NCI-H1436 treated with DMSO at 0.1 percent for 48 hours (cell line): ENCODE measurements at places on chromosomes 2 and 18.

DNA sequence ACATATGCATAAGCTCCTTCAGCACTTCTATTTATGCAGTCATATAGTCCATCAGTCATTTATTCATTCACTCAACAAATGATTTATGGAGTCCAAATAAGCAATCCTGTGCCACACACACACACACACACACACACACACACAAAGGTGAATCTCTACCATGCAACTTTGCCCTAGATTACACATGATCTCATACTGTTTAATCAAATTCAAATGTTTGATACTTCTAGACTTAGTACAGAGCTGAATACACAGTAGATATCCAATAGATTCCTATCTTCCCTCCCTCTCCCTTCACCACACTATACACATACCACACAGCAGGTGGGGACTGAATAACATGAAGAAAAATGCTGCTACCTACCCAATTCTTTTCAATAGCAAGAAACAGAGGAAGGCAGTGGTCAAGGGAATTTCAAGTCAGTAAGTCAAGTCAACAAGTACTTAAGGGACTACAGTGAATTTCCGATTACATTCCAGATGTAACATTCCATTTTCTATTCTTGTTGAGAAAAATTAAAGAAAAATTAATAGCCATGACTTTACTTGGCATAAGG lies 65.4 kb downstream of the EPG5 start:
- no peak for DNase-seq

DNA sequence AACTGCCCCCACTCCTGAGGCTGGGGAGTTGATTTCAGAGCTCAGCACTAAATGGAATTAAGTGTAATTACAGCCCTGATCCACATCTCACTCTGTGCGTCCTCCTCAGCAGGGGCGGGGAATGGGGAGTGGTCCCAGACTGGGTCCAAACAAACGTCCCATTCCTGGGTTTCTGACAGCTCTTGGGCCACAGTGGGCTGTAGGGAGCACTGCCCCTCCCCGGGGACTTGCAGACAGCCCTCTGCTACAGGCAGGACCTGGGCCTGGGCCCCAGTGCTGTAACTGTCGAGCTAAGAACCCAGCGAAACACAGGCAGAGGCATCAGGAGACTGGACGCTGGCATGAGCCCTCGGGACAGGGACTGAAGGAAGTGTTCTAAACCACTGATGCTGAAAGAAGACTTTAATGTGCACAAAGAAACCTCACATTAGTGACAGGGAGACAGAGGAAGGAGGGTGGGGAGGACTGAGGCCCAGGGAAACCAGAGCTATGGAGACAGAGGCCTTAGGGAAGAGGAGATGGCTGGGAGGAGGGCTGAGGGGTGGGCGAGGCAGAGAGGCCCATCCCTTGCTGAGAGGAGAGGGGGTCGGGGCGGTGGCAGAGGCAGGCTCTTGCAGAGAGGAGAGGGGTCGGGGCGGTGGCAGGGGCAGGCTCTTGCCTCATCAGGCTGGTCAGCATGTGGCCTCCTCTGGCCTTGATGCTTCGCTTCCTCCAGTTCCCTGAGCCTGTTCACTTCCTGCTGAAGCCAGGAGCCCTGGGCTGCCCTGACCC lies 5.8 kb upstream of the SEMA4C start:
- no peak for DNase-seq

GRCh38 chr2:146301287-146301686 lies 1543.5 kb upstream of the ACVR2A start:
- no peak for DNase-seq

DNA sequence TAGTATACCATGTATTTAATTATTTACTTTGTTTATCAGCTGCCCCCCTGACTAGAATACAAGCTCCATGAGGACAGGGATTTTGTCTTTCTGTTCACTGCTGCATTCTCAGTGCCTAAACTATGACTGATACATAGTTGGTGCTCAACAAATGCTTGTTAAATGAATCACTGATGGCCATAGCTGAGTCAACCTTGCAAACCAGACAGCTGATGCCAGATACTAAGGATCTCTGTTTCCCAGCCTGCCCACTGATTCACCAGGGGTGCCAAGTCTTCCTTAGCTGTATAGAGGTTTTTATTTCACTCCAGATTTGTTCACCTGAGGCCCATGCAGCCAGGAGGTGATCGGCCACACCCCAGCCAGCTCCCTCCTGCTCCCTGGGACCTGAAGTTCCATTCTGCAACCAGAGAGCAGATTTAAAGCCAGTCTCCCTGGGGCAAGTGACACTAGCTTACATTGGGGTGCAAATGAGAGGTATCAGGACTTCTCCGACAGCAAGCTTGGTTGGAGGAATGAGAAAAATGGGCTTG lies 92.2 kb downstream of the C1QL2 start:
- no peak for DNase-seq

GRCh38 chr2:171485116-171485515 lies 37.2 kb upstream of the CYBRD1 start:
- DNase-seq = no peak

GRCh38 chr2:121014876-121015275 lies 270.1 kb downstream of the TFCP2L1 start:
- no peak for DNase-seq

DNA sequence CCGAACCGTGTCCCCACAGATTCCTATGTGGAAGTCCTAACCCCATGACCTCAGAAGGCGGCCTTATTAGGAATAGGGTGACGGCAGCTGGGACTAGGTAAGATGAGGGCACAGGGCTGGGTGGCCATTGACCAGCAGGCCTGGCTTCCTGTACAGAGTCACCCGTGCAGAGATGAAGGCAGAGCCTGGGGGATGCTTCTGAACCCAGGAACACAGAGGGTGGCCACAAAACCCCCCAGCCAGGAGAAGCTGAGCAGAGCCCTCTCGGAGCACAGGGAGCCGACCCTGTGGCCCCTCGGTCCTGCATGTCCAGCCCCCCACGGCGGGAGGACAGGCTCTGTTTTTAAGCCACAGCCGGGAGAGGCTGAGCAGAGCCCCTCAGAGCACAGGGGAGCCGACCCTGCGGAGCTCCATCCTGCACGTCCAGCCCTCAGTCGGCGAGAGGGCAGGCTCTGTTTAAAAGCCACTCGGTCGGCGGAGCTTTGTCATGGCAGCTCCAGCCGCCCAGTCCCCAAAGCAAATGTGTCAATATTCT lies 2.7 kb downstream of the PDCD1 start:
- no peak for DNase-seq

DNA sequence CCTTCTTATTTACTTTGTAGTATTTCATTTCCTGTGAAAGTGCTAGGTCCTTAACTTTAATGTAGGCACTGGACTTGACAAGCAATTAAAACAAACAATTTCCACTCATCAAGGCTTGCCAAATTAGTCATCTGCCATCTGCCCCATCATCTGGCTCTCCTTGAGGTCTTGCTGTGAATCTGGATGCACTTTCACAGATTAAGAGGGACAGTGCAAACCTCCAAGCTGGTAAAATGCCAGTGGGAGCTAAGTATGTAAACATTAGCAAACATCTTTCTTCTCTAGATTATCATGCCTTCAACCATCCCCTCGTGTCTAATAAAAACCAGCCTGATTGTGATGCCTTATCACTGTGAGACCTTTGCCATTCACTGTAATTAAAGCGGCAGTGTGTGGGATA lies 402.9 kb downstream of the ERBB4 start:
- DNase-seq = peak; percentile 13

DNA sequence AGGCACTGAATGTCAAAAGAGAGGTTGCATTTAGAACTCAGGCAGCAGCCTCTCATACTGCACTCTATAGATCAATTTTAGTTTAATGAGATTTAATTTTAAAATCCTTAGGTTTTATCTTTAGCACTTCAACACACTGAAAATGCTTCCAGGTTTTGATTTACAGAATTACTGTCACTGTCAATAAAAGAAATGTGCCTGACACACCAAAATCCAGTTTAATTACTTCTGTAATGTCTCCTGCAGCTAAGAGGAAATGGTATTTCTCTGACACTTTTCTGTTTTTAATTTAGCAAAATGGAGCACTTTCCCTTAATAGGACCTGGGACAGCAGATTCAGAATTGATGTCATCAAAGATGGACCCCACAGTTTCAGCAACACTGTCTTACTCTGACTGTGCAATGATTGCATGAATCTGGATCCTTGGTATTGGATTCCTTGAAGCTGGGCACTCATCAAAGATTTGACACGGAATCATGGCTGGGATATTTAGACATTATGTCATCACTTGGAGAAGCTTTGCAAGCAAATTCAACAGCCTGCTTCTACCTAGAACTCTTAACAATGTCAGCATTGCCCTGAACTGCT lies 576.5 kb downstream of the NRXN1 start:
- DNase-seq = no peak

DNA sequence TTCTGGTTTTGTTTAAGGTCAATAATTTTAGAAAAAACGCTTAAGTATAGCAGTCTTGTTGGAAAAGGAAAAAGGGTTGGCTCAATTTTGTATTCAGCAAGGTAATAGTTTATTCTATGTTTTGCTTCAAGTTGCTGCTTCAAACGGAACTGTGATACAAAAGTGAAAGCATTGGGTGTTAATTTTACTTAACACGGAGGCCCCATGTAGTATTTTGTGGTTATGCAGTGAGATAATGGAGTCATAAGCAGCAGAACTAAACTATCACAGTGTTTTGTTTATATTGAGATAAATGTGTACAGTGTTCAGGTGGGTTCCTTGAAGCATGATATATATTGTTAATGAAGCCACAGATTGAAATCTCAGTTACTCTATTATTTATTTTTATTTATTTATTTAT lies 67.0 kb upstream of the LYPD6B start:
- DNase-seq = no peak

DNA sequence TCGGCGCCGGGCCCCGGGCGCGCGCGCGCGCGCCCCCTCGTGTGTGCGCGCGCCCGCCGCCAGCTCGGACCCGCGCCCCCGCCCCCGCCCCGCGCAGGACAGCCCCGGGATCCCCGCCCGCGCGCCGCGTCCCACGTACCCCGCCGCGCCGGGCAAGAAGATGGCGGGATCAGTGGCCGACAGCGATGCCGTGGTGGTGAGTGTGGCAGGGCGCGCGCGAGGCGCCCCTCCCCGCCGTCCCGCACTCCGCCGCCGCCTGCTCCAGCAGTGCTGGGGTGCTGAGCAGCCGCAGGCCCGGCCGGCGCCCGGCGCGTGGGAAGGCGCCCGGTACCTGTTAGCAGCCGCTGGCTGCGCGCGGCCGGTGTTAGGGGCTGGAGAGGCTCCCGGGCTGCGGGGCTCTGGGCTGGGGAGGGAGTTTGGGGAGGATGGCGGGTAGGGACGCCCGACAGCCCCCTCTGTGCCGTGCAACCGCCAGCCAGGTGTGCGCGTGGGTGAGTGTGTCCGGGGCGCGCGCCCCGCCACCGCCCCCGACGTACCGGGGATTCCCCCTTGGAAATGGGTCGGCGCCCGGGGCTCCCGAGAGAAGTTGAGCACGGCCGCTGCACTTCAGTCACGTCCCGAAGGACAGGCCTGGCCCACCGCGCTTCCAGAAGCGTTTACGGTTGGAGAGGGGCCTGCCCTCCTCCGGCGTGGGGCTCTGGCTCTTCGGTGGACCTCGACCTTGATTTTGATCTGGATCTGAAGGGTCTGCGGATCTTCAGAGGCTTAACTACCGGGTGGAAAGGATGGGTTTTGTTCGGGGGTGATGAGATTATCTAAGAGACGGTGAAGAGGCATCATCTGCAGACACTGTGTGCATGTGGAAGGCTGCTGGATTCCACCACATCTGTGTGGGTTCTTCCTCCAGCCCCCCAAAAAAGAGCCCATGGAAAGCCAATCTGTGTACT lies 697 bp downstream of the LGALSL start:
- DNase-seq = no peak

DNA sequence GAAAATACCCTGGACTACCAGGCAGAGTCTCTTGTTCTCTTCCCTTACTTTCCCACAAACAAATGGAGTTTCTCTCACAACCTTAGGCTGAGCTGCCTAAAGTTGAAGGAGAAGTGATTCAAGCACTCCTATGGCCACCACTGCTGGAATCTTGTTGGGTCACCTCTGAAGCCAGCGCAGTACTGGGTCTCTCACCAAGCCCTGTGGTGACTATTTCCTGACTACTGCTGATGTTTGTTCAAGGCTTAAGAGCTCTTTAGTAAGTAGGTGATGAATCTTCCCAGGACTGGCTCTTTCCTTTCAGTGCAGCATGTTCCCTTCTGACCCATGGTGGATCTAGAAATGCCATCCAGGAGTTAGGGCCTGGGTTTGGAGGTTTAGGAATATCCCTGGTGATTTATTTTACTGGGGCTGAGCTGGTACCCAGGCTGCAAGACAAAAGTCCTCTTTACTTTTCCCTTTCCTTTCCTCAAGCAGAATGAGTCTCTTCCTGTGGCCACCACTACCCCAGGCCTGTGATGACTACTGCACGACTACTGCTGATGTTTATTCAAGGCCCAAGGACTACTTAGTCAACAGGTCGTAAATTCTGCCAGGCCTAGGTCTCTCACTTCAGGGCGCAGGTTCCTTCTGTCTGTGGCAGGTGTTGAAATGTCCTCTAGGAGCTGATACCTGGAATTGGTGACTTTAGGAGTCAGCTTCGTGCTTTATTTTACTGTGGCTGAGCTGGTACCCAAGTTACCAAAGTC lies 121.8 kb downstream of the SLC4A10 start:
- no peak for DNase-seq

GRCh38 chr18:63787673-63788072 lies 12.5 kb downstream of the SERPINB7 start:
- DNase-seq = no peak

DNA sequence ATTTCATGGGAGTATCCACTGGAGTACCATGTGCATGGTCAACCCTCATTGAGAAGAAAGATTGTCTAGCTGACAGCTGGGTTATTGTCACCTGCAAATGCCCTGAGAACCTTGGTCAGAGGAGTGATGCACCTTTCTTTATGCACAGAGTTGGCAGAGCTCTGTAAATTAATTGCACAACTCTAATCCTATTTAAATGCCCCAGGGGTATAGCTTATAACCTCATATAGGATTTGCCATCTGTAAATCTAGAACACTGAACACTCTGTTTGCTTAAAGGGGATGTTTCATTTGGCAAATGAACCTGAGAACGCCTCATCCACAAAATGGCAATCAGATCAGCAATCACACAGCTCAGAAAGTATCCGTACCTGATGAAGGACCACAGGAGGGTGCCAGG lies 71.8 kb upstream of the SP5 start:
- no peak for DNase-seq

DNA sequence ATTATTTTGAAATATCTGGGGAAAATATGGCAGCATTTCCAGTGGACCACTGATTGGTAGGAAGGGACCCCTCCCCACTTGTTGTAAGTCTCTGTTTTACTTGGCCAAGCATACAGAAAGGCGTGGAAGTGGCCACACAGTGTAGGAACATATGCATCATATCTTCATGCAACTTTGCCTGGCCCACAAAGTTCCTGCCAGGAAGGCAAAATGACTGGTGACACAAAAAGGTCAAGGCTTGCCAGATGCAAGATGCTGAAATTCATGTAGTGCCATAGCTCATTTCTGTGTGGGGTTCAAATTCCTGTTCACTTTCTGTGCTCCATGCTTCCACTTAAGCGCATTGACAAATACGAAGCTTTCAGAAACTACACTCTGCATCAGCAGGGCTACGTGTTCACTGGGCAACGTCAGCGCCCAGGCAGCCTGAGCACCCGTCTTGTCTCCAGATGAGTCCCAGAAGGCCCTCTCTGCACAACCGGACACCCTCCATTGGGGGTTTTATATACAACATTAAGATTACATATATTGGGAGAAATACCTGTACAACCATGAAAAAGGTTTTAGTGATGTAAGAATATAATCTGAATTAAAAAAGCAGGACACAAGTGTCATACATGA lies 3.6 kb downstream of the DYNC2LI1 start:
- no peak for DNase-seq
